ENCODE measurements at places on chromosomes 11 and 22.

- DNase-seq, result no peak
Measured at GRCh38 chr11:86810288-86810687, 9.9 kb downstream of the PRSS23 start.

GRCh38 chr11:115117956-115118493, 386.2 kb downstream of the CADM1 start:
- DNase-seq, result no peak

DNA sequence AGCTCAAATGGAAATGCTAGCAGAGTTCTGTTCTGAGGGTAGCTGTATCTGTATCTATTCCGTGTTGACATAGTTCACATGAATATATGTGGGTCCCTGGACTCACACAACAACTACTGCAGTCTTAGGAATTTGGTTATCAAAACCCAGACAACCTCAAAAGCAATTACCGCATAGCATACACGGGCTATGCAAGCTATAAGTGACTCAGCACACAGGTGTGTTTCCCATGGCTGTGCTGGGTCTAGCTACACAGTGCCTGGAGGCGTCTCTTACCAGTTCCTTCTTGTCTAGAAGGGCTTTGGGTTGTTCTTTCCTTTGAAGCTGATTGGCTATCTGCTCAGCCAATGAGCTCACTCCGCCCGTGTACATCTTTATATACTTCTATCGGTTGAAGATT, 98.2 kb upstream of the BID start:
- no peak for DNase-seq

- no peak for DNase-seq
Measured at GRCh38 chr22:24878969-24879368, 67.5 kb downstream of the LHFPL7 start.

GRCh38 chr11:61923166-61924063, 6.0 kb upstream of the RAB3IL1 start:
- DNase-seq, result no peak

- no peak for DNase-seq
Measured at GRCh38 chr11:95108159-95108611, 18.5 kb downstream of the ENDOD1 start.

GRCh38 chr11:113177671-113178070, 136.7 kb upstream of the TTC12 start:
- no peak for DNase-seq

GRCh38 chr11:131033151-131033651, 116.9 kb upstream of the SNX19 start:
- no peak for DNase-seq

DNA sequence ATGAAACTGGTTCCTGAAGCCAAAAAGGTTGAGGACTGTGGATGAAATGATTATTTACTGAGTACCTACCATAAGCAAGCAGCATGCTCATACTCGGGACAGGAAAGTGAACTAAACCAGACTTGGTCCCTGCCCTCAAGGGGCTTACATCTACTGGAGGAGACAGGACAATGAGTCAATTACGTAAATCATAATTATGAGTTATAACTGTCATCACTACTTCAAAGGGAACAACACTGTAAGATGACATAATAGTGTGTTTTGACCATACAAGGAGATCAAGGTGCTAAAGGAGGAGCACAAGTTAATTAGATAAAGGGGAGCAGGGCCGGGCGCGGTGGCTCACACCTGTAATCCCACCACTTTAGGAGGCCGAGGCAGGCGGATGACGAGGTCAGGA, 2.5 kb downstream of the FAM227A start:
- no peak for DNase-seq

GRCh38 chr11:91209751-91210150, 986.9 kb upstream of the CHORDC1 start:
- no peak for DNase-seq

DNA sequence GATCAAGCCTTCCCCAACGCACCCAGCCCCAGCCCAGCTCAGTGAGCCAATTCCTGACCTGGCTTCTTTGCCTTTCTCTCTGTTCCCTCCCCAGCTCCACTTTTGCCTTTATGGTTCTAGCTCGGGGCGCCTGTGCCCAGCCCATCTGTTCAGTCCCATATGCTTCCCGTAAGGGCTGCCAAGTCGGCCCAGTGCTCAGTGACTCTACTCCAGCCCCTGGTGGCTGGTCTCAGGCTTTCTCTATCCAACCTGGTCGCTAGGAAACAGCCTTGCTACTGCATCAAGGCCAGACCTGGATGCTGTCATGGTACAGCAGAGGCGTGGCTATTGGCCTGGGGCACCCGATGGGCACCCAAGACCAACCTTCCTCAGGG, 178.0 kb downstream of the DSCAML1 start:
- peak; percentile 32 for DNase-seq

GRCh38 chr11:121512468-121513465, 60.0 kb upstream of the SORL1-AS1 start:
- no peak for DNase-seq

DNA sequence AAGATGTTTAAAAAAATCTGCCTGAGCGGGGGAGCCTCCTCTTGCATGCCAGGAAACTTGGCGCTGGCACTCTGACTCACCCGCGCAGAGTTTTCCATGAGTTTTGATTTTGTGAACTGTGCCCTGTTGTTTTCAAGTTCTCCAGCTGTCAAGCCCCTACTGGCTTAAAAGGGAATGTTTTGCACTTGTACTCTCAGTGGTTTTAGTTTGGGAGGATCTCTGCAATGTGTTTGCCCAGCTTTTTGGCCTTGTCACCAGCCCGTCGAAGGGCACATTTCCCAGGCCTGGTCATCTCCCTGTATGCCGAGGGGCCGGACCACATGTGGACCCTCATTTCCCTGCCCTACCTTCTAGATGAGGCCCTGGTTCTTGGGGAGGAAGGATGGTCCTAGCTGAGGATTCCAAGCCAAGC, 12.2 kb downstream of the MRGPRF start:
- DNase-seq, result no peak

DNA sequence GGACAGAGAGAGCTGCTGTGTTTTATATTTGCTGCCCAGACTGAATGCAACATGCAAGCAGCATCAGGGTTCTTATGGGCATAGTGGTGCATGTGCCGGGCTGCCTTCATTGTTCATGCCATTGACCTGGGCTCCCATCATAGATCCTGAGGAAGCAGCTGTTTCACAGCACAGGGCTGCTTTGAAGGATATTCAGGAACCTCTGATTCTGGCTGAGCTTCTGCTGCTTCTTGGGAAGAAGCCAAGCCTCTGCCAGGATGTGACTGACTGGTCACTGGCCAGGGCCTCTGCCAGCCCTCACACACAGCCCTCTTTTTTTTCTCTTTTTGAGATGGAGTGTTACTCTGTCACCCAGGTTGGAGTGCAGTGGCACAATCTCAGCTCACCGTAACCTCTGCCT, 43.3 kb downstream of the CYB5R2 start:
- no peak for DNase-seq

- no peak for DNase-seq
Measured at GRCh38 chr11:108916290-108916689, 251.4 kb downstream of the DDX10 start.

- DNase-seq, result no peak
Measured at GRCh38 chr22:34880662-34881061, 185.3 kb upstream of the ISX start.

DNA sequence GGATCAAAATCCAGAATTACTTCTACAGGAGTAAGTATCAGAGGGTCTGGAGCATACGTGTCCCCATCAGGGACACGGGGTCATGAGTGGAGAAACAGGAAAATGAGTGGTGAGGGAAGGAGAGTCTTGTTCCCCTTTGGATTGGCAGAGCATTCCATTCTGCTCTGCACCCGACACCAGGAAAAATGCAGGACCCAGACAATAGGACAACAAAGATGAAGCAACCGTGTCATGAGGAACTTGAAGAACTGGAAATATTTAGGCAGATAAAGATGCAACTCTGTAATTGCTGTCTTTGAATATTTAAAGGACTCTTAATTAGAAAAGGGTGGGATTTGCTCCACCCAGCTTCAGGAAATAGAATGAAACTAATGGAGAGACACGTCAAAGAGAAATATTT, 89.0 kb upstream of the BLID start:
- no peak for DNase-seq

DNA sequence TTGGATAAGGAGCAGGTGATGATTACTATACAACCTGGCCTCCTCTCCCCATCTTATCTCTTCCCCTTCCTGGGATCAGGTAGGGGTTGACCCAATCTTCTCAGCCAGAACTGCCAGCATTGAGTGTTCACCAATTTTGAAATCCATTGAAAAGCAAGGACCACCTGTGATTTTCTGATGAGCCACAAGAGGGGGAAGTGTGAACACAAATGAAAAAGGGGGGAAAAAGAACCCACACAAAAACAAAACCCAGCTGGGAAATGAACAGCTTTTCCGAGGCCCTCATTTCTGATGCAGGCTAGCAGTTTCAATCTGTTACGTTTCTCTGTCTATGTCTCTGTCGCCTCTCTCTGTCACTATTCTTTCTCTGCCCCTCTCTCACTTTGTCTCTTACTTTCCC, 161.9 kb downstream of the INSC start:
- DNase-seq, result no peak

DNA sequence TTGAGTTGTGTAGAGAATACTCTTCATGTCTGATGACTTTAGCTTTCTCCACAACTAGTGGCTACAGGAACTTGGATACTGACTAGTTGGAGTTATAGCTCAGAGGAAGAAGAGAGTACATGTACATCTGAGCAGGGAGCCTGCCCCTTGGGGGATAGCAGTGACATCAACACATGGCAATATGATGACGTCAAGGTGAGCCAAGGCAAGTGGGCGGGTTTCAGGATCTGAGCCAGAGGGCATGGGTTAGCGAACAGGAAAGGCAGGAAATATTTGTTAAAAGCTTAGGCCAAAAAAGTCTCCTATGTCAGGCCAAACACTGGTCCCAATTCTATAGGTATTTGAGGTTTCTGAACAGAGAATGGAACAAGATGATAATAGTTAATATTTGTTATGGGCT, 42.0 kb upstream of the HORMAD2 start:
- DNase-seq, result no peak

- DNase-seq, result peak; percentile 57
Measured at GRCh38 chr22:44133901-44134571, 46.7 kb upstream of the PARVG start.

DNA sequence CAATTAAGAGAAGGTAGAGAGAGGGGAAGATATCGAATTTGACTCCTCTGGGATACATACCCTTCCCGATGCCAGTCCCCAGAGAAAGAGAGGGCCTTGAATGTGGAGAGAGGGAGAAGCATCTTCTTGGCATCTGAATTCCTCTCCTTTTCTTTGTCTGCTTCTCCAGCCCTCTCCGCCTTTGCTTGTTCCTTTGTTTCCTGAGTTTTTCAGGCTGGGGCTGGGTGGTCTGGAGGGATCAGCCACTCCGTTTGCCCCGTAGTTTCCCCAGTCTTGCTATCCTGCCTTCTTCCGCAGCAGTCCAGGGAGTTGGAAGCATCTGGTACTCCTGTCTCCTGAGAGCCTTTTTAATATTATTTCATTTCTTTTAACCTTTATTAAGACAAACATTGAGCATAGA, 107.1 kb upstream of the CADM1 start:
- no peak for DNase-seq

DNA sequence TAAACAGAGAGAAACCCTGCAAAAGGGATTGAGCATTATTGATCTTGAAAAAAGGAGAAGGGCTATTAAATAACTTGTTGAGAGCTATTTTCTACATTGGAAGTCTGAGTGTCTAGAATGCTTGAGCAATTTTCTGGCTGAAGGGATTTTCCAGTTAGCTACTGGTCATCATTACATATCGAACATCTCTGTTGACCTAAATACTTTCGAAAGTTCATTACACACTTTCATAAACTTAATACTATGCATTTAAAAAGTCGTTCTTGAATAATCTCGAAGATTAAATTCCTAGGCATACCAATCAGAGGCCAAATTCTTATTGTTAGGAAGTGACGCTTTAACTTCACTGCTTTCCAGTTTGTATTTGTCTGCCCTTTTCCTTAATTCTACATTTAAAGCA, 13.7 kb downstream of the ETS1 start:
- no peak for DNase-seq

- no peak for DNase-seq
Measured at GRCh38 chr11:89182773-89183518, 5.3 kb downstream of the TYR start.

DNA sequence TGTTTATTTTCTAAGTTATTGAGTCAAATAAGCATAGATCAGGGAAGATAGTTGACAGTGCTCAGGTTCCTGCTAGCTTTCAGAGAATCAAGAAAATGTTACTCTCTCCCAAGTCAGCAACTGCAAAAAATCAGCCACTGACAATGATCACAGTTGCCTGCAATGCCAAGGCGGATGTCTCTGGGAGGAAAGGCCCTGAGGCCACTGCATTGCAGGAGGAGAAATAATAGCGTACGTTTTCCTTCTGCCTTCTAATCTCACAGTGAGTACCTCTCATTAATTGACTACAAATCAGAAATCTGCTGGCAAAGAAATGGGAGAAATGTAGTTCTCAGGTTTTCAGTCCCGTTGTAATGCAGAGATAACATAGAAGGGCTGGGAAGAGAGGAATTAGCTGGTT, 54.0 kb upstream of the SPON1 start:
- no peak for DNase-seq

DNA sequence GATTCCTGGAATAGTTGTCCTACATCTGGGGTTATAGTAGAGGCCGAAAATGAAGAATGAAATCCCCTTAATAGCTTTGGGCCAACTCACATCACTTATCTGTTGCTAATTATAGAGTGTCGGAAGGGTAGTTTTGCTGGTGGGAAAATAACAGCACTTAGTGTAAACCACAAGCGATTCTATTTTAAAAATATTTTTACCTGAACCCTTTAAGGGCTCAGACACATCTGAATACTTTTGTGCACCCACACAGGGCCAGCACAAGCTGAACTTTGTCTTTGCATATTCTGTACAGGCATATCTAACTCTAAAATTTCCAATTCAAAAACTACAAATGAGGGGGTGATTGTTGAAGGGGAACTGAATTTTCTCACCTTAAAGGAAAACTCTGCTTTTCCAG, 27.6 kb downstream of the SLC6A5 start:
- no peak for DNase-seq

DNA sequence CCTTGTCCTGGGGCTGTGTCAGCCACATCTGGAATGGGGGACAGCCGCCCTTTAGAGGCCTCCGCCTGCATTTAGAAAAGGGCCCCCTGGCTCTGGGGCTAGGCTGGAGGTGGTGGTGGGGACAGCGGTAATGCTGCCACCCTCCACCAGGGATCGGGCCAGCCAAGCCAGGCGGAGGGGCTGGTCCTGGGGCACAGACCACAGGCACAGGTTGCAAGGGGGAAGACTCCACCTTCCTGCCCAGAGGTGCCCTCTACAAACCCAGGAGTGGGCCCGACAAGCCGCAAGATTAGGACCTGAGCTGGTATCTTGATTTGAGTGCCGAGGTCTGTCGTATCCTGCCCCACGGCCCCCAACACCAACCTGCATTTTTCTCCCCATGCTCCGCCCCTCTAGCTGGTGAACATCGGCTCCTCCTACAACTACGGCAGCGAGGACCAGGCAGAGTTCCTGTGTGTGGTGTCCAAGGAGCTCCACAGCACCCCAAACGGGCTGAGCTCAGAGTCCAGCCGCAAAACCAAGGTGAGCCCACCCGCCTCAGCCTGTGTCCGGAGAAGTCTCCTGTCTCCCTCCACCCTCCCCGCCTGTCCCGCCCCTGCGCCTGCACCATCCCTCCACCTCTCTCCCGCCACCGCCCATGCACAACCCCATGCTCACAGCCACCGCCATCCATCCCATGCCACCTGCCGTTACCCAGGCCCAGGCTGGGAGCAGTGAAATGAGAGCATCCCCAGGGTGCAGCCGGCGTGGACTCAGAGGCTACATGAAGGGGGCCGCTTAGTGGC, 7.6 kb downstream of the KCTD17 start:
- peak; percentile 61 for DNase-seq
